T1000 (cell line): ENCODE measurements at places on chromosomes 6 and 20.

DNA sequence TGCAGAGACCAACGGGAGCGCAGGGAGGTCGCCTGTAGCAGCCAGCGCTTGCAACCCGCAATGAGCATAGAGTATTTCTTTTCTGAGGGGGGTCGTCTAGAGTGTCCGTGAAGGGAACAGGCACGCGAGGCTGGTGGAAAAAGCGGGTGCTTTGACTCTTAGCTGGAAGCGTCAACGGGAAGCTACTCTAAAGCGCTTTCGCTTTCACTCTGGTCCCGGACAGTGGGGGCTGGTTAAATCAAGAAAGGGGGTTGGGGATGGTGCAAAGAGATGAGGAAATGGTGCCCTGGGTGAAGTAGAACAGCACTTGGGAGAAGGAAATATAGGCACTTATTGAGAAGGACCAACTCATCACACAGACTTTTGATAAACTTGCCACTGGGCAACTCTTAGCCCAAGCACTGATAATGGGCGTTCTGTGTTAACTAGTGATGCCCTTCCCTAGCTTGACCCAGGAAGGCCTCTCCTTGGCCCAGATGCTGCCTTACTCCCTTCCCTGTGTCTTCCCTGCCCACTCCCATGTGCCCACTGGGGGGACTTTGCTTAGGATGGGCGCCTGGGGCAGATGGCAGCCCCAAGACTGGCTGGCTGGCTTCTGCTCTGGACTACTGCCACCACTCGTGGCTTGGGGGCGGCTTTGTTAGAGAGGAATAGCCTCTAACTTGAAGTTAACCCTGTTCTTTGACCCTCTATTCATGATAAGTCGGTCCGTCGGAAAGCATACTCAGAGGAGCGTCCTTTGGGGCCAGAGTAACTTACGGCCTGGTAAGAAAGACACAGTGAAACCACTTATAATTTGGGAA lies 585 bp downstream of the PSMB9 start:
- no peak for DNase-seq

- DNase-seq: no peak
Measured at GRCh38 chr6:25296217-25296905, 17.2 kb downstream of the CARMIL1 start.

- no peak for DNase-seq
Measured at GRCh38 chr6:122730775-122731386, 48.6 kb upstream of the FABP7 start.

GRCh38 chr6:57283106-57283505 lies 34.3 kb upstream of the PRIM2 start:
- no peak for DNase-seq

GRCh38 chr6:11179419-11180202 lies 52.9 kb downstream of the NEDD9 start:
- DNase-seq: no peak

DNA sequence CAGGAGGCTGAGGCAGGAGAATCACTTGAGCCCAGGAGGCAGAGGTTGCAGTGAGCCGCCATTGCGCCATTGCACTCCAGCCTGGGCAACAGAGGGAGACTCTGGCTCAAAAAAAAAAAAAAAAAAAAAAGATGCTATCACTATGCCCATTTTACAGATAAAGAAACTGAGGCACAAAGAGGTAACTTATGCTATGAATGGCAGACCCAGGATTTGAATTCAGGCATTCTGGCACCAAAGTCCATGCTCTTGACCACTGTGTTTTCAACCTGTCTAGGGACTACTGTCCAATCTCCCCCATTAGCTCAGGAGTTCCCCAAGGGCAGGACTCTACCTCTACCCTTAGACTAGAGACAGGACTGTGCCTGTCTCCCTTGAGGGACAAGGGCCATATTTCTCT lies 9.1 kb upstream of the MDFI start:
- DNase-seq: no peak

DNA sequence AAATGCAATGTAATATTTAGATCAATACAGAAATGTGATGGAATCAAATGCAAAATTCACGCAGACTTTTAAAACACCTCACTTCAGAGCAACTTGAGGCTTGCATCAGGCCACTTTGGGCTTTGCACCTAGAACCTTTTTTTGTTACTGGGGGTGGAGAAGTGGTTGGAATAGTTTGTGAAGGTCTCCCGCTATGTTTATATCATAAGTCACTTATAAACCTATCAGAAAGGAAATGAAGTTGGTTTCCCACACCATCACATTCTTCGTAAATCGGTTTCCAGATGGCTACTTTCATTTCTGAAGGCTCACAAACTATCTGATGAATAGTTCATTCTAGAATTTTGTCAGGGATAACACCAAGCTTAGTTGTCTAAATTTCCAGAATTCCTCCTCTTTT lies 74.8 kb downstream of the PKHD1 start:
- no peak for DNase-seq

DNA sequence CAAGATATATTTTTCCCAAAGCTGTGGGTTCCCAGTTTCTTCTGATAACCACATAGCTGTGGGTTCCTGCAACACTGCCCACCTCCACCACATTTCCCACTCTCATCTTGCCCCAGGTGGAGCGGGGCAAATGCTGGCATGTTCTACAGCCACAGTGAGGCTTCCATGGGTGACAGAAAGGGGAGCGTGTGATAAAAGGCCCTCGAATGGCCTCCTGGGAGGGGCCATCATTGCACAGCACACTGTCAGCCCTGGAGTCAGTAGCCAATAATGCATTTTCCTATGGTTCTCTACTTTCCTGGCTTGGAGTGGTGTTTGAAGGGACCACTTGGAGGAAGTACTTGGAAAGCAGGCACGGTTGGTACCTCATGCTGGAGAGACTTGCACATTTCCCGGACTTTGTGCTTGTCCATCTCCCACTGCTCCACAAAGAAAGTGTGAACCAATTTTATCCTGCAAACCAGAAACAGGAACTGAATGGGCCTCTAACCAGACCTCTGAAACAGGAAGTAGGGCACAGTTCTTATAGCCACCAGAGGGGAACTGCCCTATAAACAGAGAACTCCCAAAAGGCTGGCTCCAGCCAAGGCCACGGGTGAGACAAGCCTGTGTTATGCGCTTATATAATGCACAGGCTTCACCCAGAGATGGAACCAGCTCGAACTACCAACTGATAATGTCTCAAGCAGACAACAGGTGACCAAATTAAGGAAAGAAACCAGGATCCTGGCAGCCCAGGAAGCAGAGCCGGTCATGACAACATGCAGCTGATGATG lies 8.6 kb downstream of the MAP3K5 start:
- DNase-seq: no peak

GRCh38 chr20:56893226-56893917 lies 264.3 kb downstream of the TFAP2C start:
- DNase-seq: no peak

DNA sequence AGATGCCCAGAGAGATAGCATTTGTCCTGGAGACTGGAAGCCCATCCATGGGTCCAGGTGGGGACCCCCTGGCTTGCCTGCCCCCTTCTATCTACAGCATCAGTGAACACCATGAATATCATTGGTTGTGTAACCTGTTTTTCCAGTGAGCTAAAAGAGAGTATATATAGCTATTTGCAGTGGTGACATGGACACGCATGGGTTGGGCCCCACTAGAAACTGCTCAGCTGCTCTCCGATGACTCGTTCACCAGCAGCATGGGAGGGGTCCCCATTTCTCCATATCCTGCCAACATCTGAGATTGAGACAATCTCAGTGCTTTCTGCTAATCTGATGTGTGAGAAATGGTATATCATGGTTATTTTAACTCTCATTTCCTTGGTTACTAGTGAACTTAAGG lies 4.0 kb upstream of the ZC3H12D start:
- no peak for DNase-seq

DNA sequence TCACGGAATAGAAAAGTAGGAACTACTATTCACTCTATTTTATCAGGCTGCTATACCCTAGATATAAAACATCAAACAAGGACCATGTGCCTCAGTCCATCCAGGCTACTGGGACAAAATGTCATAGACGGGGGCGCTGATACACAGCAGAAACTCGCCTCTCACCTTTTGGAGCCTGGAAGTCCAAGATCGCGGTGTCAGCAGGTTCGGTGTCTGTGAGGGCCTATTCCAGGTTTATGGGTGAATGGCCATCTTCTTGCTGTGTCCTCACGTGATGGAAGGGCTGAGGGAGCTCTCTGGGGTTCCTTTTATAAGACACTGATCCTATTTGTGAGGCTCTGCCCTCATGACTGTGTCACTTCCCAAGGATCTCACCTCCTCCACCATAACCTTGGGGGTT lies 89.5 kb downstream of the DLL1 start:
- DNase-seq: no peak

GRCh38 chr6:119076173-119076572 lies 2.3 kb downstream of the FAM184A start:
- DNase-seq: no peak

DNA sequence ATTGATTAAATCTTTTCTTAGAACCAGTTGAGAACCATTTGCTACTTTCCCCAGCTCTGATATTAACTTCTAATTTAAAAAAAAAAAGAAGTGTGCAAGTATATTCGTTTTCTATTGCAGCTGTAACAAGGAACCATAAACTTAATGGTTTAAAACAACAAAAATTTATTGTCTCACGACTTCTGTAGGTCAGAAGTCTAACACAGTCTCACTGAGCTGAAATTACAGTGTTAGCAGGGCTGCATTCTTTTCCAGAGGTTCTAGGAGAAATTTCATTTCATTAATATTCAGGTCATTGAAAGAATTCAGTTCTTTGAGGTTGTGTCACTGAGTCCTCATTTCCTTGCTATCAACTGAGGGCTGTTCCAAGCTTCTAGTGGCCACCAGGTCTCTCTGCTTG lies 213.5 kb upstream of the RNF217 start:
- DNase-seq: no peak

- DNase-seq: no peak
Measured at GRCh38 chr6:79518842-79519241, 18.4 kb downstream of the LCA5 start.

GRCh38 chr20:3627476-3627875 lies 35.7 kb downstream of the GFRA4 start:
- DNase-seq: no peak

- DNase-seq: no peak
Measured at GRCh38 chr6:36319436-36319762, 17.3 kb downstream of the BNIP5 start.

DNA sequence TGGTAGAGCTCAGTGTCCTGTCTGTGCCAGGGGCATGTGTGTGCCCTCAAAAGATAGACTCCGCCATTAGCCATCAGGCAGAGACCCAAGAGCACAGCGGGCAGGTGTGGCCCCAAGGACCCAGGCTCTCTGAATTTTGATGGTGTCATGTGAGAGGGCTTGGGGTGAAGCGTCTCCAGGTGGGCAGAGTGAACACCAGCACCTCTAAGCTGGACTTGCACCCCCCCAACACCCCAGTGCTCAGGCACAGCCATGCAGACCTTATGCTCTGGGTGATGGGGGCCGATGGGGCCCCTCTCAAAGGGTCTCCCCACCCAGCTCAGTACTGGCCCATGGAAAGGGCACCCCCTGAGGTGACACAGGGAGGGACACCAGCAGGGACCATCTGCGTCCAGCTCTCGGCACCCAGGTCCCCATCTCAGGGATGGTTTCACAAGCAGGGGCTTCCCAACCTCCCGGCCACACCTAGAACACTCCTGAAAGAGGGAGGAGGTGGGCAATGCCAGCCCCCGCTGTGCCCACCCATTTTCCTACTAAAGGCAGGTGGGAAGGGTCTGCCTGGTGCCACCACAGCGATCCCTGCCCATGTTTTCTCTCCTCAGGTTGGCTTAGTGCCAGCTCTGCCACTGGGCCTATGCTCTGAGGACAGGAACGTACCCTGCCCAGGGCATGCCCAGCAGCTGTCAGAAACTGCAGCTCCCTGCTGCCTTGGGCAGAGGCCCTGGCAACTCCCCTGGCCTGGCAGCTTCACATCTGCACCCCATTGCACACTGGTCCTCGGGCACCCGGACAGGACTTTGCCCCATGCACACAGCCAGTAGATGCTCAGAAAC lies 3.5 kb downstream of the CST7 start:
- DNase-seq: no peak

DNA sequence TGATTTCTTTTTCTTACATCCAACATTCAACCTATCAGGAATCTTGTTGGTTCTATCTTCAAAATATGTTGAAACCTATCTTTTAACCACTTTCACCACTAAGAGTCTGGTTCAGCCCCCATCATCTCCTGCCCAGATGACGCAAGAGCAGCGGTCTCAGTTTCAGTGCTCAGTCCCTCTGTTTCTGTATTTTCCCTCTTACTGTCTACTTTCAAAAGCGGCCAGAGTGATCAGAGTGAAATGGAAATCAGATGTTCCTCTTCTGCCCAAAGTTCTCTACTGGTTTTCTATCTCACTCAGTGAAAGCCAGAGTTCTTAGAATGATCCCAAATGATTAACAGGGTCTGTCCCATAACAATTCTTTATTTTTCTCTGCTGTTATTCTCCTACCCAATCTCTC lies 147.9 kb upstream of the PDE7B start:
- no peak for DNase-seq
